ENCODE measurements at places on chromosomes 13 and 19.

GRCh38 chr13:41971848-41972247 is 10.9 kb upstream of the VWA8 start:
- DNase-seq: no peak

DNA sequence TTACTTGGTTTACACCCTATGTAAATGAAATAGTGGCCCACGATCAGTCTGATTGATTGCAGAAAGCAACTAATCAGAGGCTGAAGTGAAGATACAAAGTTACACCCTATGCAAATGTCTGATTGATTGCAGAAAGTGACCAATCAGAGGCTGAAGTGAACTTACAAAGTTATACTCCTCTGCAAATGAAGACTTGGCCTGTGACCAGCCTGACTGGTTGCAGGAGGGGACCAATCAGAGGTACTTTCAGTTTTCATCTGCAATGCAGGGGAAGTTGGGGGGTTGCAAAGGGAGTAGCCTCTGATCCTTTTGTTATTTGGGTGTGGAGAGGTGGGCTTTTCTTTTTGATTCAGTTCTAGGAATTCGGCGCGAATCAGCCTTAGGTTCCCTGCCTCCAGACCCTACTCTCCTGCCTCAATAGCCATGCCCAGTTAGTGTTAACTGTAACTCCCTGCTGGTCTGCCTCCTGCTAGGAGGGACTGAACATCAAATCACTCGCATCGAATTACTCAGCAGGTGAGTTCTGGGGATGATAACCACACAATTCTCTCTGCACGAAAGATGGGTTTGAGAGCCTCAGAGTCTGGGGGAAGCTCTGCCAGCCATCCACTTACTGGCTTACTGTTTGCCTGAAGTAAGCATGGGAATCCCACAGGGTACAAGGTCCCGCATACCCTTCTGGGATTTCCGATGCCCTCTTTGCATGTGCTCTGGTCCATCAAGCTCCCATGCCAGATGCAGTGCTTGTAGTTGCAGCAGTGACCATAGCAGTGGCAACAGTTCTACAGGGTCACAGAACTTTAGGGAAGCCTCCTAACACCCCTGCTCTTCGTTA is 7.5 kb downstream of the ARL11 start:
- no peak for DNase-seq

DNA sequence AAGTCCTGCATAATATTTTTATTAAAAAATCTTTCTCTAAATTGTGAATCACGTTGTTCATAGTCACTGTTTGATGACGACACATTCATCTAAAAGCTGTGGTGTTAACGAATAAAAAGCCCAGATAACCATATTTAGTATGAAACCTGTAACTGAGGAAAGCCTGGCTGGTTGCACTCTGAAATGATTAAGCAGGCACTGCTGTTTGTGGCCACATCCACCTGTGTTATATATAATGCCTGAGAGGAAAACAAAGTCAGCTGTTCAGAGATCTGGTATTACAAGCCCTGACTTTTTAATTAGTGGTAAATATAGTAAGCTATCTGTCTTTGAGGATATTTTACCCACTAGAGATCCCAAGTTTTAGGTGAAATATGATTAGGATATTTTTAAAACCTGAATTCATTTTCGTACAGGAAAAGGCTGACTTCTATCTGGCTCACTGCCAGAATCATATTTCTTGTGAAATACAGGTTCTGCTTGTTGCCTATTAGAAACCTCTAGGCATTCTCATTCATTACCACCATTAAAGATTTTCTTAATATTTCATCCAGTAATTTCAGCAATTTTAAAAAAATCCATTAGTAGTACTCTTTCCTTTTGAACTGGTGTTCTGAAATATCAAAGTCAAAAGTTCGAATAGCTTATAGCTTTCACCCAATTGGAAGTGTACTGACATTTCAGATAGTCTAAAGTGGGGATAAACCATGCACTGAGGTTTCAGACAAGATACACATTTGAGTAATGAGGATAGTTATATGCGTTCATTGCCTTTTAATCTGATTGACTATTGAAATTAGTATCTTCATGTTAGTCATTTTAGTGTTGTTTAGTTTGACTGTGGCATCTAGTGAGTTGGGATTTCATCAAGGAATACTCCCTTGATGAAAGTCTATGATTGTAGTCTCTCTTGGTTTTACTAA is 79.7 kb downstream of the LMO7 start:
- no peak for DNase-seq

GRCh38 chr19:3114018-3114726 is 20.0 kb downstream of the GNA11 start:
- DNase-seq: no peak

DNA sequence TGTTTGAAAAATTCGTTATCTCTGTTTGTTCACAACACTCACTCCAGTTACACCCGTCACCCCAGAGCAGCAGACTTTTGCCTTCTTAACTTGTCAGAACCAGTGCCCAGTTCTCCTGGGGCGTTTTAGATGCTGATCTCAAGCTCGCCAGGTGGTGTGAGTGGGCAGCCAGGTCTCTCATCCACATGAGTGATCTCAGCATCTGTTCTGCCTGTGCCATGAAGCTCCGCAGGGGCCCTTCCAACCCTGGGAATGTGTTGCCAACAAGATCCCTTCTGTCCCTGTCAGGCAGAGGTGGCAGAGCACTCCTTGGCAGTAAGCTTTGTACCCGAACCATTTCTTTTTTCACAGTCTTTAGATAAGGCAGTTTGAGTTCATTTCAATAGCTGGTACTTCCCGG is 896.5 kb downstream of the UQCRFS1 start:
- no peak for DNase-seq

GRCh38 chr13:101417043-101417406 is 717 bp upstream of the NALCN start:
- peak; percentile 58 for DNase-seq

- DNase-seq: no peak
Observed at GRCh38 chr19:30692181-30692811, 320.1 kb downstream of the ZNF536 start.

GRCh38 chr19:6734096-6734696 is 3.2 kb downstream of the GPR108 start:
- no peak for DNase-seq

DNA sequence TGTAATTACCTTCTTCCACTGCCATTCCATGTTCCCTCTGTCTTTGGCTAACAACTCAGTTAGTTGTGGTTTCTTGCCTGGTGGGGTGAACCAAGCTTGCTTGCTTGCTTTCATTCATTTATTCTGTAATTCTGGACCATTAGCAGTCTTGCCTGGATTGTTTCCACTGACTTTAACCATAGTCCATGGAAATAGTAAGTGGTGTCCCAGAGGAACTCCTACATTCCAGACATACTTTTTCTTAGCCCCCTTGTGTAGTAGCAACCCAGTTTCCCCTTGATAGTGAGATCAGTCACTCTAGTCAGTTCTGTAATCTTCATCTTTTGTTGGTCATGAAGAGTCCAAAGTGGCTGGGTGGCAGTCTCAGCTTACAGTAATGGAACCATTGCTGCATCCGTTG is 23.2 kb downstream of the PDS5B start:
- DNase-seq: no peak

DNA sequence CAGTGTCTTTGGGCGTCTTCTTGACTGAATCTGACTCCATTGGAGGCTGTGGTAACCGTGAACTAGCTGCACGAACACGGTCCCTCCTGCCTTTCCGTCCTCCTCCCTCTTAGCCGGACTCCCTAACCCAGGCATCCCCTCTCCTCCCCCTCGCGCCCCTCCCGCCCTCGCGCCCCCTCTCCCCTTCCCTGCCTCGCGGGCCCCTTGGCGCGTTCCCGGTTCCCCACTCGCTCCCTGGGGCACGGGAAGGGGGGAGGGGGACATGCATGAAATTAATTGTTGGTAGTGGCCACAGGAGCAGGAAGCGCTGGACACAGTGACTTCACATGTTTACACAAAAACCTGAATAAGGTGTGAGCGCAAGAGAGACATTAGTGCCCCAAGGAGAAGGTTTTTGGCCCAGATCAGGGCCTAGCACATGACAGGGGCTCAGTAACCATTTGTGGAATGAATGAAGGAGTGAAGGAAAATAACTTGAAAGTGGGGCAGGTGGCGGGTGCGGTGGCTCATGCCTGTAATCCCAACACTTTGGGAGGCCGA is 279 bp downstream of the DMRTC2 start:
- no peak for DNase-seq

GRCh38 chr13:78650717-78651083 is 8.3 kb downstream of the OBI1 start:
- DNase-seq: no peak

DNA sequence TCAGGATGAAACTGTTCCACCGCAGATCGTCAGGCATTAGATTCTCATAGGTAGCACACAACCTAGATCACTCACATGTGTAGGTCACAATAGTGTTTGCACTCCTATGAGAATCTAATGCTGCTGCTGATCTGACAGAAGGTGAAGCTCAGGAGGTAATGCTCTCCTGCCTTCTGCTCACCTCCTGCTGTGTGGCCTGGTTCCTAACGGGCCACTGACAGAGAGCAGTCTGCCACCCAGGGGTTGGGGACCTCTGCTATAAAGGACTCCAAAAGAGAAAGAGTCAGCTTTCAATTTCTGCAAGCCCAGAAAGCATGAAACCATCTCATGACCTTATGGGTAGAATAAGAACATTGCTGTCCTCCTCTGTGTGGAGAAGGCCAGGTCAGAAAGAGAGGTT is 43.5 kb upstream of the PCCA start:
- no peak for DNase-seq

DNA sequence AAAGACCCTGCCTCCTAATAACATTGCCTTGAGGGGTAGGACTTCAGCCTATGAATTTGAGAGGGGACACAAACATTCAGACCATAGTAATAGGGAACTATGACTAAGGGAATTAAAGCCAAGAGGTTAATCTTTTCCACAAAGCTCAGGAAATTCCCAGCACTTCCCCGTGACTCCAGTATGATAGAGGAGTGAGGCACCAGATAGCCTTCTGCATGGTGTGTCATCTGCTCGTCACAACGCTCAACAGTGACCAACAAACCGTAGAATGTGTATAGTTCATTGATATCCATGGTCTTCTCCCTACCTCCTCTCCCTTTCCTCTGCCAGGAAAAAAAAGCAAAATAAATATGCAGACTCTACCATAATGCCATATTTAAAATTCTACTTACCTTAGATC is 64.4 kb downstream of the B3GLCT start:
- DNase-seq: no peak

- DNase-seq: no peak
Observed at GRCh38 chr19:41395355-41395754, 1.8 kb downstream of the EXOSC5 start.

DNA sequence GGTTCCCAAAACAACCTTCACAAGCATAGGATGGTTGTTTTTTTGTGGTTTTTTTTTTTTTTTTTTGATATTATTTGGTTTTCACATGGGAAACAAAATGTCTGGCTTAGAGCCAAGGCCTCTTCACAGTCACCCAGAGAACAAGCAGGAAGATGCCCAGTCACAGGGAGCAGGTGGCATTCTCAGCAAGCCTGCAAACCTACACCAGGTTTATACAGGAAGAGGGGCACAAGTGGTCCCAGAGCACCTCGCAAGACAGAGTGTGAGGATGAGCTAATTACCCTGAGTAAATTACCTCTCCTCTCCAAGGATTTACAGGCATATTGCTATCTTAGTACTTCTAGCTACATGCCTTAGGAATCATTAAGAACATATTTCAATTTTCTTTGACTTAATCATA is 1375.6 kb downstream of the EFNB2 start:
- DNase-seq: no peak

- no peak for DNase-seq
Observed at GRCh38 chr13:32314271-32315237, 609 bp downstream of the ZAR1L start.

DNA sequence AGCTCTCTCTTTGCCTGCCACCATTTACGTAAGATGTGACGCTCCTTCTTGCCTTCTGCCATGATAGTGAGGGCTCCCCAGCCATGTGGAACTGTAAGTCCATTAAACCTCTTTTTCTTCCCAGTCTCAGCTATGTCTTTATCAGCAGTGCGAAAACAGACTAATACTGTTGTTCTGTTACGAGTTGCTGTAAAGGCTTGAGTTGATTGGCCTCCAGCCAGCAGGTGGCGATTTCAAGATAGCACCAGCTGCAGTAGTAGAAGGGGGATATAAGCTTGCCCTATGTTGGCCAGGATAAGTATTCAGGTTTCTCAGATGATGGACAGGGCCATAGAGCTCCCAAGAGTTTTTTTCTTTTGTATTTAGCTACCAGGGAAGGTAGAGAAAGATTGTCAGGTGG is 385.5 kb downstream of the MZT1 start:
- no peak for DNase-seq

GRCh38 chr19:27964185-27964584 is 1248.8 kb downstream of the UQCRFS1 start:
- no peak for DNase-seq

GRCh38 chr13:44895953-44896335 is 93.3 kb downstream of the NUFIP1 start:
- no peak for DNase-seq

GRCh38 chr13:60645676-60646075 is 248.7 kb downstream of the TDRD3 start:
- DNase-seq: no peak

DNA sequence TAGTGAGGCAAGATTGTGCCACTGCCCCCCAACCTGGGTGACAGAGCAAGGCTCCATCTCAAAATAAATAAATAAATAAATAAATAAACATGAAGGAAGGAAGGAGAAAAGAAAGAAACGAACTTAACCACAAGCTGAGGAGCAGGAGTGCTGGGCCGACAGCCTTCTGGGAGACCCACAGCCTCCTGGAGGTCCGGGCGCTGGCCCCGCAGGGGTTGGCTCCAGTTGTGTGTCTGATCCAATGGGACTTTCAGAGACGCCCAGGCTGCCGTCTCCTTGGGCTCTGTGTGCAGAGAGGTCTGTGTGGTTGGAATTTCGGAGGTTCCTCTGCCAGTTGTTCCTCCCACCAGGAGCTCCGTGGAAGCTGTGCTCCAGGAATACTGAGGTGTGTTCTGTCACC is 36.0 kb upstream of the MCF2L start:
- DNase-seq: no peak

DNA sequence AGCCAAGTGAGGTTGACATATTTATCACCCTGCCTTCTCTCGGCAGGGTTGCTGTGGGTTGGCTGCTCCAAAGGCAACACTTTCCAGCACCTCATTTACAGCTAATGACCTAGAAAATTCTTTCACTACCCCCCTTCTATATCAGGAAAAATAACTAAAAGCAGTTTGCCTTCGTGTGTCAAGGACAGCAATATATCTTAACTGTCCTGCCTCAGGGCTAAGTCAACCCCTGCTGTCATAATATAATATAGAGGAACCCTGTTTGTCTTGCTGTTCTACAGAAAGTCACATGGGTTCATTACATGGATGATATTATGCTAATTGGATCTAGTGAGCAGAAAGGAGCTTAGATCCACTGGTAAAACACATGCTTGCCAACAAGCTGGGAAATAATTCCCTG is 28.1 kb upstream of the USP12 start:
- no peak for DNase-seq

GRCh38 chr13:25945596-25945995 is 106.2 kb downstream of the SHISA2 start:
- DNase-seq: no peak

DNA sequence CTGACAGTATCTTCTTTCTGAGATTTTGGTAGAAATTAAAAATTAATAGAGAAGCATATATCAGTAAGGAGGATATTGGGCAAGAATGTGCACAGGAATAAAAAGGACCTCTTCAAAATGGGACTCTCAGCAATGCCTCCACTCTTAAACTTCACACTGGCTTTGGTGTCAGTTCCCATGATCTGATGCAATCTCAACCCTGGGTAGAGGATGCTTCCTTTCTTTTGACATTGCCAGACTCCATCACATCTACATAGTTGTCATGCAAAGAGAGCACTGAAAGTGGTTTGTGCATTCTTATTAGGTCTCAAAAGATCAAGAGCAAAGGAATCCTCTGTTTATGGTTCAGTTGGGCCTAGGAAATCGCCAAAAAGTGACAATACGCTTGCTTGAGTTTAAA is 26.3 kb downstream of the STARD13 start:
- DNase-seq: no peak

Measured in NCI-H748 treated with DMSO at 0.1 percent for 48 hours (cell line).